RPMI8226 (cell line): ENCODE measurements at places on chromosomes 1 and 21.

GRCh38 chr1:214854126-214854875, 228.2 kb upstream of the KCNK2 start:
- DNase-seq: no peak

DNA sequence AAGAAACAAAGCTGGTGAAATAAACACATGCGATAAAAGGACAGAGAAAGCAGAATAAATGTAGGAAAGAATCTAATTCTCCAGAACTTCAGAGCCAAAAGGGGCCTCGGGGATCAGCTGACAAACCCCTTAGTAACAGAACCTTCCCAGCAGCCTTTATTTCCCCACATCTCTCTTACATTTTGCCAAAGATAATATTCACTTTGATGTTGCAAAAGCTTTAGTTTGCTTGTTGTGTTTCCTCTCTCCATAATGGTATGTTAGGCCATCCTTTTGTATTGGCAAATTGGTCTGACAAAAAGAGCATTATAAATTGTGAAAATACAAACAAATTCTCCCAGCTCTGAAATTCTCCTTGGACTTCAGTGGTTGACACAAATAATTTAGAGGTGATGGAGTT, 54.9 kb downstream of the OPTC start:
- DNase-seq: no peak

- no peak for DNase-seq
Measured at GRCh38 chr1:65626003-65626402, 166.7 kb upstream of the PDE4B start.

DNA sequence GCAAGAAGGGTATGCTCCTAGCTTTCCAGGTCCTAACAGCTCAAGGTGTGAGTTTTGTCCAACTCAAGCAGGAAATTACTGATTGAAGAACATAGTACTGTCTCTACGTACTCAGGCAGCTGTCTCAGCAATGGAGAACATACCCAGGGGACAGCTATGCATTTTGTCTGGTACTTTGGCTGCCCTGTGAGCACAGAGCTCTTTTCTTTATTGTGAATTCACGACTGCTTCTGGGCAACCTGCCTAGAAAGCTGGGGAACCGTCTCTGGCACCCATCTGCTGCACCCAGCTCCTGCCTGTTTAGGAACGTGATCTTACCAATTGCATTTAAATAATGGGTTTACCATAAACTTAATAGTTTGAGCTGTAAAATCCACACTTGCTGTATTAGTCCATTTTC, 258.1 kb downstream of the HHAT start:
- DNase-seq: no peak

DNA sequence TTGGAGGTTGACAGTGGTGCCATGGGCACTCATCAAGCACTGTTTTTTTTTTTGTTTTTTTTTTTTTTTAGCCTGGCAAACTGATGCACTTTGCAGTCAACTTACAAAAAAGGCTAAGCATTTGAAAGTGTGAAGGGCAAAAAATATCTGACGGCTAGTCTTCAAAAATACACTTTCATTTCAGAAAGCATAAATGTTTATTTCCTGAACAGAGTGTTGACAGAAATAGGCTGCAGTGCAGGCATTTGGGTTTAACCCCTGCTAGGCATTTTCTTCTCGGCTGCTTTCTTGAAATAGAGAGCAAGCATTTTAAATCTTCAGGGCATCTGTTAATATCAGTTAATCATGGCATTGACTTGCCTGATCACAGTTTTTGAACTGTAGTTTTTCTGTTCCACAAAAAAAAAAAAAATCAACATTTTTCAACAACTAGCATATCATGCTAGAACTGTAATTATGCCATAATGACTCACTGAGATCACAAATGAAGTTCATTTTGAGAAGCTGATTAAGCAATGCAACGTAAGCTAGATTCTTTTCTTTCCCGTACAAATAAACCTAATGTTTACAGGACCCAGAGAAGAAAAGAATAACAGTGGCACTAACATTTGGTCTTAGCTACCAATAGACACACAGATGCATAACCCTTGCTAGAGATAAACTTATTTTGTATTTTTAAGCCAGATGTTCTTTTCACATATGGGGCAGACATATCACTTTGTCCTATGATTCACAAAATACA, 100.4 kb upstream of the USH2A start:
- DNase-seq: no peak

DNA sequence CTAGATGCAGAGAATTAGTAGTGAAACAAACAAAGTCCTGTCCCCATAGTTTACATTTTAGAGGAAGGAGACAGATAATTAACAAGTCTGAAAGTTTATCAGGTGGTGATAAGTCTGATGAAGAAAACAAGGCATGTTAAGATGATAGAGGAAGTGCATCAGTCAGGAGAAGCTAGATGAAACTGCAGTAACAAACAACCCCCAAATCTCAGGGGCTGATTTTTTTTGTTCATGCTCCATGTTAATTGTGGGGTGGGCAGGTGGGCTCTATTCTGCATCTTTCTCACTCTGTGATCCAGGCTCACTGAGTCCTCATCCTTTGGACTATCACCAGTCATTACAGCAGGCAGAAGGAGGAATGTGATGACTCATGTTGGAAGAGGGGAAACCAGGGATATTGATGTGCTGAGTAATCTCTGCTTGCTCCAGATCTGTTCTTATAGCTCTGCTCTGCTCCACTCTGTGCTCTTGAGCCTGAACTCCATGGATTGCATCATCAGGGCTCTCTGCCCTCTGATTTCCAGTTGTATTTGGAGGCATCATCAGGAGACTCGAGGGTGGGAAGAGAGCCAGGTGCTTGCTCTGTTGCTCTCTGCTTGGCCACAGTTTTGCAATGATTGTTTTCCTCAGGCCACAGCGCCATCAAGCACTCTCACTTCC, 166.9 kb downstream of the IER5 start:
- DNase-seq: no peak

DNA sequence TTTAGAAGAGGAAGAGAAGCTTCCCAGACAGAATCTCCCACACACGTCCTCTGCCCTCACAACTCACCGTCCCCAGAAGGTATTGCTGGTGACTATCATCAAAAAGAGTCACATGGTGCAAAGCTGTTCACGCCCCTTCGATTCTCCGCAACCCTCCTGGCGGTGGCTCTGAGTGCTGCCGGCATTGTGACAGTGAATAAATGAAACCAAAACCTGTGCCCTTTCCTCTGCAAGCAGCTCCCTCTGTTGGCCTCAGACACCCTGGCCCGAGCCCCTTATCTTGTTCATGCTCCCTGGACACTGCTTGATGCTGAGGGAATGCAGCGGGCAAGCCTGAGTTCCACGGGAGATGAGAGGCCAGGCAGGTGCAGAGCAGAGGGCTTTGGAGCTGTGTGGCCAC, 510.3 kb downstream of the NPHP4 start:
- peak; percentile 79 for DNase-seq

DNA sequence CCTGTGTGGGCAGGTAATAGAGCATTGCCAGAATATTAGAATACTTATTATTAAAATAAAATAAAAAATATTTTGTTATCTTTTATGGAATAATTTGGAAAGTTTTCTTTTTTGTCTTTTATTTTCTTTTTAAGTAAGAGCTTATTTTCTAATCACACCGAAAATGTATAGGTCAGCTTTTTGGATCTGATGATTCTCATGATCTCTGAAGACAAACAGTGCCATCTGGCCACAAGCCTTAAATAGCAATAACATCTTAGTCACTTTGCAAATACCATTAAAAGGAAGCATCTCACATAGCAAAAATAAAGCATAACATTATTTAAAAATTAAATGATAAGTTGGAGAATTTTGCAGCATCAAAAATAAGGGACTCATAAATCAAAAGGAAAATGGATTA, 213.8 kb downstream of the PLA2G4A start:
- peak; percentile 72 for DNase-seq

- DNase-seq: no peak
Measured at GRCh38 chr1:48676376-48676775, 100.3 kb downstream of the BEND5 start.

DNA sequence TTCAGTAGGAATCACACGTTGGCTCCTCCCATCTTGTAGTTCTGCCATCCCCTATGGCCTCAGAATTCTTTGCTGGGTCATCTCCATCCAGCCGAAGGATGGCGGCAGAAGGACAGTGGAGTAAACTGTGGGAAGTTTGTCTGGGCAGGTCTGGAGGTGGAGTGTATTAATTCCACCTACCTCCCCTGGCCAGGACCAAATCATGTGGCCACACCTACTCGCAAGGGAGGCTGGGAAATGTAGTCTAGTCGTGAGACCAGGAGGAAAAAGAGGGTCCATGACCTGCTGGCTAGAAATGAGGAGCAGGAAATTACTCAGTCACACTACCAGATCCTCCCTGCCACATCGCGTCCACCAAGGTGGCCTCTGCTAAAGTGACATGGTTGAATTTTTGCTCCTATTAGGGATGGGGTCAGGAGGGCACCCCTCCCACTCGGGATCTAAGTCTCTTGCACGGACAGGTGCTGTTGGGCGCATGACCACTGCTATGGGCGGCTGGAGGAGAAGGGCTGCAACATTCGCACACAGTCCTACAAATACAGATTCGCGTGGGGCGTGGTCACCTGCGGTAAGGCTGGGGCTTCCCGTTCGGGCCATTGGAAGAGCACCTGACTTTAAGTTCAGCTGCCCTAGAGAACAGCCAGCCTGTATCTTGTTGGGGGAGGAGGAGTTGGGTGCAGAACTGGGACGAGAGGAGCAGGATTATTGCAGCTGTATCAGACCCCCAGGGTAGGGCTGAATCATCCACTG, 19.5 kb downstream of the PLA2G5 start:
- DNase-seq: peak; percentile 23

GRCh38 chr1:225354906-225355305, 72.9 kb downstream of the LBR start:
- no peak for DNase-seq

DNA sequence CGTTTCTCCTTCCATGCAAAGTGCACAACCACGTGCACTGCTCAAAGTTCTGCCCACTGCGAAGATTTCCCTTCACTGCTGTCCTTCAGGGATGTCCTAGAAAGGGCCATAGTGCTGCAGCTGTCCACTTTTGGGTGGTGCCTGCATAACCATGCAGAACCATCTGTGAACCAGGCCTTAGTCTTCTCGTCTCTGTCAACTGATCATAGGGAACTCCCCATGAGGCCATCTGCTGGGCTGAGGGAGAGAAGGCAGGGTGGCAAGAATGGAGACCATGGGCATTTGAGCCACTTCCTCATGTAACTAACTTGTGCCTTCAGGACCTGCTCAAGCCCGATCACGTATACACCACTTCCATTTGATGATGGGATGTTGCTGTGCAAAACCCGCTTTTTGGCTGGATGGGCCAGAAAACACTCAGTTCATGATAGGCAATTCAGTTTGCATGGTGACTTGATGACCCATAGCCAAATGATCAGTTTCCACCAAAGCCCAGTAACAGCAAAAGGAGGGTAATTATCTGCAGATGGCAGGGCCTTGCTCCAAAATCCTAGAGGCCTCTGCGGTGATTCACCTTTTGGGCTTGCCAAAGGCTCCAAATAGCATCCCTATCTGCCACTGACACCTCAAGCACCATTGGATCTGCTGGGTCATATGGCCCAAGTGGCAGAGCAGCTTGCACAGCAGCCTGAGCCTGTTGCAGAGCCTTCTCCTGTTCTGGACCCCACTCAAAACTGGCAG, 9.5 kb downstream of the ST6GALNAC5 start:
- DNase-seq: peak; percentile 6

- DNase-seq: no peak
Measured at GRCh38 chr1:3363756-3364155, 90.7 kb upstream of the ARHGEF16 start.

- DNase-seq: no peak
Measured at GRCh38 chr1:90753556-90753955, 36.5 kb upstream of the BARHL2 start.

DNA sequence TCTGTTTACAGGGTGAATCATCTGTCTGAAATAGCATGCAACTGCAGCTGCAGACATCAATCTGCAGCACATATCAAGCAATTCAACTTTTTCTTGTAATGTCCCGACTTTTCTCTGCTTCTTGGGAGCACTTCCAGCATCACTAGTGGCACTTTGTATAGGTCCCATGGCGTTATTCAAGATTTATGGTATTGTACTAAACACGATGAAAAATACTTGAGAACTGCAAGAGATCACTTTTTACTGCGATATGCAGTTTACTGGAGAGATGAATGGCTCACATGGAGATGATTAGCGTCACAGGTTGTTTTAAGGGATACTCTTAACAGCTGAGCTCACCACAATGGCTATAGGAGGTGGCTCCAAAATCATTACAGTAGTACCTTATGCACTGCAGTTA, 7.2 kb upstream of the SCMH1 start:
- no peak for DNase-seq

- DNase-seq: peak; percentile 79
Measured at GRCh38 chr1:159936273-159936904, 9.0 kb downstream of the IGSF9 start.

DNA sequence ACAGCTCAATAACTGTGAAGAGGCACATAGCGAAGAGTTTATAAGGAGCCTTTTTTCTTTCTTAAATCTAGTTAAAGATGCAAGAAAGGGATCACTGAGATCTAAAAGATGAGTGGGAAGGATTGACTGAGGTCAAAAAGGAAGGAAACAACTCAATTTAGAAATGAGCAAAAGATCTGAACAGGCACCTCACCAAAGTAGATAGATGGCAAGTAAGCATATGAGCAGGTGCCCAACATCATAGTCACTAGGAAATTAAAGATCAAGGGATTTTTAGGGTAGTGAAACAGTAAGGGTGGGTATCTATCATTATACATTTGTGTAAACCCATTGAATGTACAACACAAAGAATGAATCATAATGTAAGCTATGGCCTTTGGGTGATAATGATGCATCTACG, 44.6 kb upstream of the CSF1 start:
- DNase-seq: no peak

- DNase-seq: no peak
Measured at GRCh38 chr21:26888931-26889330, 43.7 kb upstream of the ADAMTS1 start.

GRCh38 chr1:117370509-117370908, 3.3 kb downstream of the MAN1A2 start:
- DNase-seq: no peak

GRCh38 chr1:30041741-30042437, 681.5 kb downstream of the MATN1 start:
- no peak for DNase-seq

DNA sequence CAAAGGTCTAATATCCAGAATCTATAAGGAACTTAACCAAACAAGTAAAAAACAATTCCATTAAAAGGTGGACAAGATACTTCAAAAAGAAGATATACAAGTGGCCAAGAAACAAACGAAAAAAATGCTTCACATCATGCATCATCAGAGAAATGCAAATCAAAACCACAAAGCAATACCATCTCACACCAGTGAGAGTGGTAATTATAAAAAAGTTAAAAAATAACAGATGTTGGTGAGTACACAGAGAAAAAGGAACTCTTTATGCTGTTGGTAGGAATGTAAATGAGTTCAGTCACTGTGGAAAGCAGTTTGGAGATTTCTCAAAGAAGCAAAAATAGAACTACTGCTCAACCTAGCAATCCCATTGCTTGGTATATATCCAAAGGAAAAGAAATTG, 218.6 kb downstream of the SLC44A5 start:
- no peak for DNase-seq
